Progenitor cell of endocrine pancreas (in vitro differentiated cells): ENCODE measurements at places on chromosomes 2 and 18. TPM values are rescaled to one million over a fixed set of nuclear protein-coding genes. Genes with fewer than 3 reads are reported as not detected.

SERPINB3 gene
- not detected in 2 replicates for total RNA-seq

DNA sequence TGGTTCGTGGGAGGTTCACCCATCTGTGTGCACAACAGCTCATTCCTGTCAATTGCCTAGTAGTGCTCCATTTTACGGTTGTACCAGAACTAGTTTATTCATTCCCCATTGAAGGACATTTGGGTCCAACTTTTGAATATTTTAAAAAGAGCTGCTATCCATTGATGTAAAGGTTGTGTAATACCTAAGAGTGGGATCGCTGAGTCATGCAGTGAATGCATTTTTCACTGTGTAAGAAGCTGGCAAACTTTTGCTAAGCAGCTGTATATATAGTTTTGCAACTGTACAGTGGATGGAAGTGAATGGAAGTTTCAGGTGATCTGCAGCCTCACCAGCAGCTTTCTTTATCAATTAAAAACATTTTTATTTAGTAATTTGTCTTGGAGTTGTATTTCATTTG lies 104.5 kb downstream of the DCDC2C start:
- no peaks in the 10 kb centered on the region for H3K36me3 ChIP-seq
- no peaks in the 10 kb centered on the region for H3K4me1 ChIP-seq
- no peak for DNase-seq
- H3K4me3 ChIP-seq: no peak overlapping the region

GRCh38 chr2:180955101-180955500 lies 25.3 kb upstream of the UBE2E3 start:
- H3K36me3 ChIP-seq: no peaks in the 10 kb centered on the region
- no peaks in the 10 kb centered on the region for H3K27me3 ChIP-seq
- no peak overlapping the region for H3K27ac ChIP-seq
- no peak for DNase-seq
- H3K4me3 ChIP-seq: no peak overlapping the region

GRCh38 chr2:234967201-234967869 lies 15.5 kb downstream of the SH3BP4 start:
- no peak overlapping the region for H3K4me3 ChIP-seq
- no peak overlapping the region for H3K27ac ChIP-seq
- H3K27me3 ChIP-seq: no peaks in the 10 kb centered on the region
- H3K4me1 ChIP-seq: peaks cover 14% of the 10 kb centered on the region

DNA sequence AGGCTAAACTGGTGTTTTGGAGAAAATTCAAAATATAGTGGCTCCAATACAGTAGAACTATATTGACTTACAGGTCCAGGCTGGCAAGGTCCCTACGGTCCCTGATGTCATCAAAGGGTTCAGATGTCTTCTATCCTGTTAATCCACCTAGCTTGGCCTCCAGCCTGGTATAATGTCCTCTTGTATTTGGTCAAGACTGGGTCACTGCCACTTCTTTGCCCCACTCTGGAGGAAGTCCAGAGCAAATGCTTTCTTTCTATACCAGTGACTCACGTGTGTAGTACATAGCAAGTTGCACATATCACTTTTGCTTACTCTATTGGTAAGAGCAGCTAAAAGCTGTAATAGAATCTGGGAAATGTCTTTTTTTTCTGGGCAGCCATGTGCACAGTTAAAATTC lies 80.8 kb downstream of the LCLAT1 start:
- DNase-seq: no peak
- no peak overlapping the region for H3K27ac ChIP-seq
- H3K4me3 ChIP-seq: no peak overlapping the region
- H3K36me3 ChIP-seq: peaks cover 8% of the 10 kb centered on the region
- H3K4me1 ChIP-seq: peaks cover 1% of the 10 kb centered on the region

DNA sequence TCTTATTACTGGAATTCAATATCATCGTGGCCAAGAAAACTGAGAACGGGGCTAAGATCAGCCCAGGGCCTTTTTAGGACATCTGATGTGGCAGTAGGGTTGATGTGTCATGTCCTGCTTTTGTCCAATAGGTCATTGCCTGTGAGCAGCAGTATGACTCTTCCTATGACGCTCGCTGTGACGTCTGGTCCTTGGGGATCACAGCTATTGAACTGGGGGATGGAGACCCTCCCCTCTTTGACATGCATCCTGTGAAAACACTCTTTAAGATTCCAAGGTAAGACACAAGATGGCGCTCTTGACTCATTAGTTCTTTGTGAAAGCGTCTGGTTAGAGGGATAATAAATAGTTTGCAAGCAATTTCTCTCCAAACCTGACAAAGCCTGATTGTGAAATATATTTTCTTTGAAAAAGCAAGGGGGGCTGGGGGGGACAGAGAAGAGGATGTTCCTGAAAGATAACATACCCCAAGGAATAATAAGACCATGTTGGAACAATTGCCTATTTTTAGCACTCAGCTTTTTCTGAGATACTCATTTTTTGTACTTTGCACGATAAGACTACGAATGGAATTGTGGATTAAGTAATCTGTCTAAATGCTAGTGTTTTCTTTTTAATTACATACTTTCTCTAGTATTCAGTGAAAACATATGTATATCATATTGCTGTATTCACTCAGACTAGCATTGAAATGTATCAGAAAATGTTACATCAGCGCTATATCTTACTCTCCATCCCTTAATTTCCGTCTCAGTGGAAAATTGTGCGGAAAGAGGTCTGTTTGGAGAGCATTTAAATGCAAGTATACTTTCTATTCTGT lies 58.1 kb downstream of the MYO3B start:
- H3K4me3 ChIP-seq: no peak overlapping the region
- no peak overlapping the region for H3K27ac ChIP-seq
- DNase-seq: peak; percentile 31
- H3K4me1 ChIP-seq: peaks cover 11% of the 10 kb centered on the region

DNA sequence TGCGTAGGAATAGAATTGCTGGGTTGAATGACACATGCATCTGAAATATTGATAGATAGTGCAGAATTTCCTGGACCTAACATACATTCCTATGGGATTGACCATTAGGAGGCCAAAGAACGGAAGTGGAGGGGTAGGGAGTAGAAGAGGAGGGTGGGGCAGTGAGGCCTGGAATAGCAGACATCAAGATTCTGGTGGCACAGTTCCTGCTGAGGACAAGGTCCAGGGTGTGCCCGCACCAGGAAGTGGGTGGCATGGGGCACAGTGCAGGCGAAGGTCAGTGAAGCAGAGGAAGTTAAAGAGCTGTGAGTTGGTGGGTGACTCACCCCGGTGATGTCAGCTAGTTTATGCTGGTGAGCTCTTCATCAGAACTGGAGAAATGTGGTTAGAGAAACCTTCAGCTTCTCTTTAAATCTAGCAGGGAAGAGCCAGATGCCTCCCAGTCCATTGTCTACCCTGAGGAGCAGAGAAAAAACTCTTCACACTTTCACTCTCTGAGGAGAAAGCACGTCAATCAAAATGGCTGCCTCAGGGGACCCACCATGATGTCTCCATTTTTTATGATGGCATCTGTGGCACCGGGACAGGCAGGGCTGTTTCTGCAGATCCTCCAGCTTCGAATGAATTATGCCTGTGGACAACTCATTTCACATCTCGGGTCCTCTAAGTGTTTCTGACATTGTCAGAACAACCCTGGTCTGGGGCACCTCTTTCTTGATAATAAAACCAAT lies 55.9 kb upstream of the CTLA4 start:
- H3K36me3 ChIP-seq: no peaks in the 10 kb centered on the region
- H3K4me3 ChIP-seq: no peak overlapping the region
- peaks cover 18% of the 10 kb centered on the region for H3K27me3 ChIP-seq
- H3K4me1 ChIP-seq: peaks cover 4% of the 10 kb centered on the region
- no peak for DNase-seq
- H3K27ac ChIP-seq: no peak overlapping the region

DNA sequence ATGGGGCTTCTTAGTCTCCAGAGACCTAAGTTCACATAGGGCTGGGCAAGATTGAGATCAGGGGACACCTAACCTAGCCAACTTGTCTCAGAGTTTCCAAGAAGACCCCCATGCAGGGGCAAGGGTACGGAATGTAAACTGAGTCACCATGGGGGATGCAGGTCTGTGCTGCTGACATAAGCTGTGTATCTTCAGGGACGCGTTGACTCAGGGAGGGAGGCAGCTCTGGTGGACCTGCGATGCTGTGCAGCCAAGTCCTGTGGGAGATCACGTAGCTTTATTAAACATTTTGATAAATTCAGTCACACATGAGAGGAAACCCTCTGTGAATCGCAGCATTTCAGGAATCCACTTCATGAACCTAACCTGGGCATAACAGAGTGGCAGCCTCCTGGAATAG lies 216.0 kb downstream of the ANKRD30B start:
- DNase-seq: no peak
- H3K36me3 ChIP-seq: peaks cover 3% of the 10 kb centered on the region
- no peak overlapping the region for H3K27ac ChIP-seq
- H3K4me3 ChIP-seq: no peak overlapping the region

DNA sequence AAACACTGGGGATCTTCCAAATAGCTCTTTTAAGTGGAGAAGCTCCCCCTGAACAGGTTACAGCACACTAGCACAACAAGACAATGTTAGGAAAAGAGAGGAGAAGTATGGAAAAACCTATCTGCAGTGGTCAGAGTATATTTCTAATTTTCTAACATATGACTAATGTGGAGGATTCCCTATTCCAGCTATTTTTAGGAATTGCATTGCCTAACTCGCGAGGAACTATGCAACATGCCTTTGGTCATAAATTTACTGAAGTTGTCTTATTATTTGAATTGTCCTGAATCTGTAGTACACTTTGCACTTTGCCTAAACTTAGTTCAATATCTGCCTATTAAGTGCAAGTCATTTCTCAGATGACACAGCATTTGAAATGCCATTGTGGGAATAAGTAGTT lies 381.4 kb downstream of the CCDC85A start:
- peaks cover 2% of the 10 kb centered on the region for H3K4me1 ChIP-seq
- no peaks in the 10 kb centered on the region for H3K36me3 ChIP-seq
- no peaks in the 10 kb centered on the region for H3K27me3 ChIP-seq
- no peak for DNase-seq
- no peak overlapping the region for H3K27ac ChIP-seq
- no peak overlapping the region for H3K4me3 ChIP-seq

PCBP1 gene
- total RNA-seq: 295 and 305 TPM in 2 replicates

GRCh38 chr2:216601632-216602409 lies 31.4 kb upstream of the IGFBP2 start:
- no peak overlapping the region for H3K27ac ChIP-seq
- H3K4me1 ChIP-seq: peaks cover 22% of the 10 kb centered on the region
- no peak overlapping the region for H3K4me3 ChIP-seq
- no peaks in the 10 kb centered on the region for H3K36me3 ChIP-seq

HJURP gene
- total RNA-seq: 22.0 and 23.1 TPM in 2 replicates

DNA sequence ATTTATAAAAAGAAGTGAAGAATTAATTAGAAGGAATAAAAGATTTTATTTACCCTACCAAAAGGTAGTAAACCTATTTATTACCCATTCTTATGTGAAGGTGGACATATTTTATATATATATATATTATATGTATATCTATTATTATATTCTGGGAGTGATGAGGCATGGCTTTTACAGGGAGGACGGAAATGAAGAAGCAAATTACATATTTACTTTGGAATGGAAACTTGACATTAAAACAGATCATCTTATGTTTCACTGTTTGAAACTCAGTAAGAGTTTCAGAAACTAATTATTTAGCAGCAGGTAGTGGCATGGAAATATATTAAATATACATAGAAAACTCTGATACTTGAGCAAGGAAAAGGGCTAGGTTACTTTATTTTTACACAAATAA lies 143.4 kb downstream of the LCLAT1 start:
- no peaks in the 10 kb centered on the region for H3K27me3 ChIP-seq
- H3K27ac ChIP-seq: no peak overlapping the region
- no peak for DNase-seq

- H3K4me1 ChIP-seq: peaks cover 30% of the 10 kb centered on the region
- H3K27me3 ChIP-seq: no peaks in the 10 kb centered on the region
- H3K4me3 ChIP-seq: peak overlapping the region; percentile 92
- DNase-seq: no peak
- peaks cover 3% of the 10 kb centered on the region for H3K36me3 ChIP-seq
Measured at GRCh38 chr2:241314226-241315092, 1.0 kb downstream of the HDLBP start.

C2orf92 gene
- 15.9 and 17.4 TPM in 2 replicates for total RNA-seq

- no peaks in the 10 kb centered on the region for H3K36me3 ChIP-seq
- H3K27ac ChIP-seq: no peak overlapping the region
- H3K4me1 ChIP-seq: no peaks in the 10 kb centered on the region
- H3K27me3 ChIP-seq: peaks cover 27% of the 10 kb centered on the region
- no peak for DNase-seq
- H3K4me3 ChIP-seq: no peak overlapping the region
Measured at GRCh38 chr2:95041824-95042442, 16.4 kb downstream of the MAL start.

DNA sequence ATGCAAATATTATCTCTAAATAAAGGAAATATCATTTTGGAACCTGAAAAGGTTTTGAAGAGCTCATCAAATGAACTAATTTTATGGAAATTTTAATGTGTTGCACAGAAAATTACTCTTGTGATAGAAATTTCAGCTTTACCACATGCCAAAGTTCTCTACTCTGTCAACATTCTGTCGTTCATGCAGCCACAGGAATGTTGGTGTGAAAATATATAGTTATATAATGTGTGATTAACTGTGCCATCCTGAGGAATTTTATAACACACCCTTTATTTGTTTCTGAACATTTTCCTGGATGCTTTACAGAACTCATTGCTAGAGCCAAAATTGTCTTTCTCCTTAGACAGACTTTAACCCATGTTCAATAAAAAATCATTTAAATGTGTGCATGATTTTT lies 202.5 kb upstream of the SLC8A1 start:
- H3K36me3 ChIP-seq: no peaks in the 10 kb centered on the region
- no peak overlapping the region for H3K27ac ChIP-seq
- H3K27me3 ChIP-seq: peaks cover 2% of the 10 kb centered on the region
- no peak overlapping the region for H3K4me3 ChIP-seq
- DNase-seq: no peak
- no peaks in the 10 kb centered on the region for H3K4me1 ChIP-seq

MAPK4 gene
- total RNA-seq: 14.8 and 16.3 TPM in 2 replicates

RALB gene
- total RNA-seq: 26.6 and 30.5 TPM in 2 replicates

GRCh38 chr2:177604271-177605065 lies 211.9 kb downstream of the AGPS start:
- H3K27me3 ChIP-seq: no peaks in the 10 kb centered on the region
- peaks cover 35% of the 10 kb centered on the region for H3K4me1 ChIP-seq
- peak overlapping the region; percentile 80 for H3K27ac ChIP-seq
- DNase-seq: no peak

RGPD3 gene
- 0.07 and 0.38 TPM in 2 replicates for total RNA-seq

DNA sequence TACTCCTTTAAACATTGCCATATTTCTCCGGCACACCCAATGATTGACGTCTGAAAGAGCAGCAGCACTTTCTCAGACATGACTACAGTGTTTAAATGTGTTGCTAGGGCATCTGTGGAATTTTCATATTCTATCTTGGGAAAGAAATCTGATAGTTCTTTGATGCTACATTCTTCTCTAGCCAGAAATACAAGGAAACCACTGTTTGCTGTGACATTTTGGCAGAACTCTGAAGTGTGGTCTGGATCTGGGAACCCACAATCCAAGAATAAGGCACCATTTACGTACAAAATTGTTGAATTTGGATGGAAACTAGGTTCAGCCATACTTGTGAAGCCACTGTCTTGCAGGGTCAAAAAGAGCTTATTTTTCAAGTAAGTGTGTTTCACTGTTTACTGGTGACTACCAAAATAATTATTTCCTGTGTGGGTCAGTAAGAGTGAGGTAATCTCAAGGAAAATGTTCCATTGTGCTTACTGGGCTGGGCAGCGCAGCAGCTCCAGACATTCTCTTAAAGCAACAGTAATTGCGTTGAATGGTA lies 21.3 kb upstream of the CD28 start:
- DNase-seq: no peak
- H3K4me3 ChIP-seq: no peak overlapping the region
- no peaks in the 10 kb centered on the region for H3K27me3 ChIP-seq

HNMT gene
- 16.8 and 17.6 TPM in 2 replicates for total RNA-seq

MAL gene
- not detected in 2 replicates for total RNA-seq

CMPK2 gene
- 3.4 and 3.6 TPM in 2 replicates for total RNA-seq

ICA1L gene
- total RNA-seq: 17.8 and 19.1 TPM in 2 replicates

MLPH gene
- 1.2 and 1.6 TPM in 2 replicates for total RNA-seq
